ENCODE measurements at places on chromosomes 5 and 9.
A peak's percentile ranks its signal among the peaks of the same experiment; 100 is the strongest.

- no peak for DNase-seq
Observed at GRCh38 chr9:68648971-68649370, 56.1 kb upstream of the PIP5K1B start.

DNA sequence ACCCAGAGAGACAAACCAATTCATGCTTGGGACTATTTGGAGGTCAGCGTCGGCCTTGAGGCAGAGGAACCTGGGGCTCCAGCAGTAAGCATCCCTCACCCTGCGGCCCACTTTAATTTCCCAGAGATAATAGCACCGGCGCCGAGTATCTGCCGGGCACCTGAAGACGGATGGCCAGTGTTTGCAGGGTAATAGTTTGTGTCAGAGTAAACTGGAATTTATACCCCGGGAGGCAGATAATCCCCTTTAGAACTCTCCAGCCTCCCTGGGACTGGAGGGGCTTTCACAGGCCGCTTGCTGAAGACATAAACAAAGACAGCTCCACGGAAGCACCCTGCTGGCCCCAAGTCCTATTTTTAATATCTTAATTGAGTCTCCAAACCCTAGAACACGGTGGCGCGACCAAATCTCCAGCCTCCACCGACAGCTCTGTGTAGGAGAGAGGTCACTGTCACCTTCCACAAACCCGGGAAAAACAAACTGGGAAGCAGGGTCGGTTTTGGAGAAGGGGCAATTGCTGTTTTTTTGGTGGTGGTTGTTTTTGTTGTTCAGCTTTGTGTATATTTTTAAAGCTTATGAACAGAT, 17.4 kb upstream of the FCN1 start:
- DNase-seq: no peak

DNA sequence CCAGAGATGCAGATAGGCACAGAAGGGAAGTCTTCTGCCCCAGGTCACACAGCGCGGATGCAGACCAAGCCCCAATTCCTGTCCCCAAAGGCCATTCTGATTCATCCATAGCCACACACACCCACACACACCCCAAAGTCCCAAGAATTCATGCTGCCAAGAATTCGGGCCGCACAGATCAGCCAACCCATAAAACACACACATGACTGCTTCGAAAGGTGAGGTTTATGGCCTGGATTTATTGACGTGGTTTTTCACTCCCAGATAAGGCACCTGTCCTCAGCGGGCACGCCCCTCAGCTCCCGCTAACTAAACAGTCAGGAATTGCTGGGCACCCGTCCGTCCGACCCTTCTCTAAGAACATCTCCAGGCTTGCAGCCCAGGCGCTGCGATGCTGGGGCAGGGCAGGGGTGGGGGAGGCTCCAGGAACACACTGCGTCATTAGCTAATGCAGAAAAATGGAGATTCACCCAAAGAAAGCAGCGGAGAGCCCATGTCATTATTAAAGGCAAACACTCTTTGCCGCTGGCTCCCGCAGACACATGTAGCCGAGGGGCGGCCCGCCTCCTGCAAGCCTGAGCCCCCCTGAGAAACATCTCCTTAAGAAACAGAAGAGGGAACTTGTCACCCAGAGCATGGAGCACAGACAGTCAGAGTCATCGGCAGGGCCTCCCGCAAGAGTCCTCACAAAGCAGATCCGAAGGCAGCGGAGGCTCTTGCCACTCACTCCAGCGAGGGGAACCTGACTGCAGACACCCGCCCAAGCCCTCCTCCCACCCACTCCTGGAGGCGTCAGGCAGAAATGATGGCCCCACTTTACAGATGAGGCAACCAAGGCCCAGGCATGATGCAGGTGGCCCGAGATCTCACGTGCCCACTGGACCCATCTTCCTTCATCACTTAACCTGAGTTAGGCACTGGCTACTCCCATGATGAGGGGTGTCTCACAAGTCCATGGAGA, 19.9 kb downstream of the VAV2 start:
- DNase-seq: no peak

GRCh38 chr9:107637421-107638420, 148.2 kb upstream of the KLF4 start:
- no peak for DNase-seq

- DNase-seq: no peak
Observed at GRCh38 chr5:176500511-176500910, 36.7 kb downstream of the RNF44 start.

- DNase-seq: peak; percentile 44
Observed at GRCh38 chr5:135245521-135246499, 153.2 kb downstream of the MACROH2A1 start.

DNA sequence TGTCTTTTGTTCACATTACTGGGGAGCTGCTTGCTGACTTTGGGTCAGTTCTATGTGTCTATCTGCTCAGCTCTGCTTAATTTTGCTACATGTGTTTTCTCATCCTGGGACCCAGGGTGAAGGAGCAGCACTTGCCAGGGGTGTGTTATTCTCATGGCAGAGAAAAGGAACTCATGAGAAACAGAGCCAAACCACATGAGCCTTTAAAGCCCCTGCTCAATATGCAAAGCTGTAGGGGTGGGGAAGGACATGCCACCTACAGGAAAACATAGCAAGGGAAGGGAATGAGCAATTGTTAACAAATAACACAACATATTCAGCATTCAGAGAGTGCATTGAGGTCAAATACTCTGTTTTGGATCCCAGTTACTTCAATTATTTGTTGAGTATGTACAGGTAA, 290.9 kb downstream of the CDK5RAP2 start:
- no peak for DNase-seq

- no peak for DNase-seq
Observed at GRCh38 chr9:27545471-27545870, 15.9 kb upstream of the MOB3B start.

DNA sequence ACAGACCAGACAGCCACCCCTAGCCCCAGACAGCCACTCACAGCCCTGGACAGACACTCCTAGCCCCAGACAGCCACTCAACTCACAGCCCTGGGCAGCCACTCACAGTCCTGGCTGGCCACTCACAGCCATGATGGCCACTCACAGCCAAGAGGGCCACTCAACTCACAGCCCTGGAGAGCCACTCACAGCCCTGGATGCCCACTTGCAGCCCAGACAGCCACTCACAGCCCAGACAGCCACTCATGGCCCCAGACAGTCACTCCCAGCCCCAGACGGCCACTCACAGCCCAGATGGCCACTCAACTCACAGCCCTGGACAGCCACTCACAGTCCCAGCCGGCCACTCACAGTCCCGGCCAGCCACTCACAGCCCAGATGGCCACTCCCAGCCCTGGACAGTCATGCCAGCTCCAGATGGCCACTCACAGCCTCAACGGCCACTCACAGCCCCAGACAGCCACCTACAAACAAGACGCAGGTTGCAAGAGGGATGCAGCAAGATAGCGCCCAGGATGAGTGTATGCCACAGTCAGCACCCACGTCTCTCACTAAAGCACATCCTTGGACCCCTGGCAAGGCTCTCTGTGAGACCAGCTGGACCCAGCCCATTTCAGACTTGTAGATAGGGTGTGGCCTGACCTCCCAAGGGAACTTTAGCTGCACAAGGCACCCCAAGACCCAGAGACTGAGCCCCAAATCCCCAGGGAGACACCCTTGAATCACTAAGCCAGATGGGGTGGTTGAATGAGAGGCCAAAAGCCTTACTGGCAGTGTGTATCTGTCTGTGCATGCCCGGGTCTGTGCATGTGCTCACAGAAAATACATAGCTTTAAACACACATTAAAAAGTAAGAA, 22.4 kb downstream of the ZDHHC11B start:
- peak; percentile 57 for DNase-seq

DNA sequence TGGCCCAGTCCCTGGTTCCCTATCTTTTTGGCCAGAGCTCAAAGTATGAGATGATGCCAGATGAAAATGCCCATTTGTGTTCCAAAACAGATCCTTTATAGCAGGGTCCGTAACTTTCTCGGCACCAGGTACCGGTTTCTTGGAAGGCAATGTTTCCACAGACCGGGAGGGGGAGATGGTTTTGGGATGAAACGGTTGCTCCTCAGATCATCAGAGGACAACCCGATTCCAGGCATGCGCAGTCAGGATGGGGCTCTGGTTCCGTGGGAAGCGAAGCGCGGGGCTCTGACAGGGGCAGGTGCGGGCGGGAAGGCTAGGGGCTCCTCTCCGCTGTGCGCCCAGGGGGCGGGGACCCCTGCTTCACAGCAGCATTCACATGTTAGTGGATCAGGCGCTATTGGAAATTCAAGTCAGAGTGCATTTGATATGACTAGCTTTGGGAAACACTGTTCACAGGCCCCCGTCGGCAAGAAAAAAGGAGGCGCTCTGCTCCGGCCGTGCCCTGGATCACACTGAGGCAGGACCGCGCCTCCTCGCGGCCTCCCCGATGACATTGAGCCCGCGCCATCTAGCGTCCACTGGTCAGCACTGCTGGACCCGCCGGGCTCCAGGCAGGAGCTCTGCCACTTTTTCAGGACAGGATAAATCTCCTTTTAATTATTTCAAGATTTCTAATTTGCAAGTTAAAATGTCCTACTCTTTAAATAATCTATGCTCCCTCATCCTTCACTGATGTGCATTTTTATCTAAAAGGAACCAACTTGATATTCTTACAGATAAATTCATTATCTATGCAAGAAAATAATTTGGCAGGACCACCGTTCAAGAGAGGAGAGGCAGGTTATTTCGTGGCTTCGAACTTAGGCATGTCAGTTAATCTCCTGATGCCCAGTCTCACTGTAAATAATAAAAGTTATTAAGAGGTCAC, 190.0 kb downstream of the FANCC start:
- DNase-seq: peak; percentile 87

GRCh38 chr5:117594166-117594565, 1019.5 kb upstream of the SEMA6A start:
- no peak for DNase-seq

GRCh38 chr5:14869668-14870164, 1.9 kb downstream of the ANKH start:
- no peak for DNase-seq

DNA sequence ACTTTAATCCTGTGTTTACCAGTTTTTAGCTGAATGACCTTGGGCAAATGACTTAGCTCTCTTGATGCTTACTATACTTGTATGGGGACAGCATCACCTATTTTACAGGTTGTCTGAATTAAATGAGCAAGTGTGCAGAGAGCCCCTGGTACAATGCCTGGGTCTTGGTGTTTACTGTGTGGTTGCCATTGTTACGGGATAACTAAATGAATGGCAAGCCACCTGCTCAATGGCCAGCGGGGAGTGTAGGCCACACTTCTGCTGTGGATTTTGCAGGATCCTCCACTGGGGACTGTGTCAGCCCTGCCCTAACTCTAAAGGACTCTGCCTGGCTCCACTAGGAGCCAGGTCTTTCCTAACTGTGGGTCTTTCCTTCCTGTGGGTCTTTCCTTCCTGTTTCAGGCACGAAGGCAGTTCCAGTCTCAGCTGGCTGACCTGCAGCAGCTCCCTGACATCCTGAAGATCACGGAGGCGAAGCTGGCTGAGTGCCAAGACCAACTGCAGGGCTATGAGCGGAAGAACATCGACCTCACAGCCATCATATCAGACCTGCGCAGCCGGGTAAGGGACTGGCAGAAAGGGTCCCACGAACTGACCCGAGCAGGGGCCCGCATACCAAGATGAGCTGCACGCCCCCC, 10.3 kb upstream of the GLE1 start:
- no peak for DNase-seq

- no peak for DNase-seq
Observed at GRCh38 chr9:125235804-125236519, 5.2 kb downstream of the HSPA5 start.

DNA sequence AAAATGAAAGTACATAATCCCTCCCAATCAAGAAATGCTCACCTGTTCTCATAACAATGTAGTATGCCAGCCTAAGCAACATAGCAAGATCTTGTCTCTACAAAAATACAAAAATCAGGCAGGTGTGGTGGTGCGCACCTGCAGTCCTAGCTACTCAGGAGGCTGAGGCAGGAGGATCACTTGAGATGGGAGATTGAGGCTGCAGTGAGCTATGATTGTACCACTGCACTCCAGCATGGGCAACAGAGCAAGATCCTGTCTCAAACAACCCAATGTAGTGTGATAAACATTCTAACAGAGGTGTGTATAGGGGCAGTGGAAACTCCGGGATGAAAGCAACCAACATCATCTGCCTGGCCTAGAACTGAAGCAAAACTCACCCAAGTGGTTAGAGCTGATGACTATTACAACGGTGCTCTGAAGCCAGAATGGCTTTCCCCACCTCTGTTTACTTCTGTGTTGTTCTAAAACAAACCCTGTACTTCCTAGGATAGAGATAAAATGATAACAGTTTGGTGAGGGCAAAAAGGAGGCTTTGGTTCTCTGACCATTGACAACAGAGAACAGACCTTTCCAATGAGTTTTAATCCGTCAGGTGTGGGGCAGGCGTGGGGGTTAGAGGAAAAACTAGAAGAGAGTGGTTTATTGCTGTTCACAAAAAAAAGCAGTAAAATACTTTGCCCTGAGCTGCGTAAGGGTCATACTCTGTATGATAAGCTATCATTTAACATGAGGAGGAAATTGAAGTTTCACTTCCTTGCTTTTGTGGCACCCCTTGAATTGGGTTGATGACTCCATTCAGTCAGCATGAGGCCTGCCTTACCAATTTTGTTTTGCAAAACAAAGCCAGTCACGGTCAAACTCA, 18.9 kb downstream of the WNT8A start:
- DNase-seq: no peak

DNA sequence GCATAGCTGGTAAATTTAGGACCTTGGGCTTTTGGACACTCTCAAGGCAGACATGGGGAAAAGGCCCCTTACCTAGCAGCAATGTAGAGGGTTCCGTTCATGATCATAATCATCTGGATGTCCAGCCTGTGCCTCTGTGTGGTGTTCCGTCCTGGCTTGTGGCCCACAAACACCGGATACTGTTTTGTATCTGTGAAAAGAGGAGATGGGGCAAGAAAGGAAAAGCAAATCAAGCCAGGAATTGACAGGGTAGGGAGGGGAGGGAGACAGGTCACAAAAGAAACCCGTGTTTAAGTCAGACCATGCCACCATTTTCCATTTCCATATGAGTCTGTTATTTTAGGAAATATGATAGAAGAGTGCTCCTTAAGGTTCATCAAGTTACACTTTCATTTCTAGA, 72.5 kb downstream of the SEMA6A start:
- no peak for DNase-seq
